ENCODE measurements at places on chromosomes 5 and 9.

DNA sequence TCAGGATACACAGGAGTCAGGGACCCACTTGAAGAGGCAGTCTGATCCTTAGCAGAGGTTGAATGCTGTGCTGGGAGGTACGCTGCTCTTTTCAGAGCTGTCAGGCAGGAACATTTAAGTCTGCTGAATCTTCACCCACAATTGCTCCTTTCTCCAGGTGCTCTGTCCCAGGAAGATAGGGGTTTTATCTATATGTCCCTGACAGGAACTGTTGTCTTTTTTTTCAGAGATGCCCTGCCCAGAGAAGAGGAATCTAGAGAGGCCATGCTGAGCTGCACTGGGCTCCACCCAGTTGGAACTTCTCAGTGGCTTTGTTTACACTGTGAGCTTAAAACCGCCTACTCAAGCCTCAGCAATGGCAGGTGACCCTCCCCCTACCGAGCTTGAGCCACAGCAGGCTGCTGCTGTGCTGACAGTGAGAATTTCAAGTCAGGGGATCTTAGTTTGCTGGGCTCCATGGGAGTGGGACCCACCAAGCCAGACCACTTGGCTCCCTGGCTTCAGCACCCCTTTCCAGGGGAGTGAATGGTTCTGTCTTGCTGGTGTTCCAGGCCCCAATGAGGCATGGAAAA is 169.0 kb downstream of the FBXL17 start:
- peak; percentile 10 for DNase-seq

- no peak for DNase-seq
Observed at GRCh38 chr5:43016217-43016779, 23.8 kb downstream of the ANXA2R start.

GRCh38 chr5:20145240-20145639 is 157.2 kb upstream of the CDH18 start:
- DNase-seq: no peak

DNA sequence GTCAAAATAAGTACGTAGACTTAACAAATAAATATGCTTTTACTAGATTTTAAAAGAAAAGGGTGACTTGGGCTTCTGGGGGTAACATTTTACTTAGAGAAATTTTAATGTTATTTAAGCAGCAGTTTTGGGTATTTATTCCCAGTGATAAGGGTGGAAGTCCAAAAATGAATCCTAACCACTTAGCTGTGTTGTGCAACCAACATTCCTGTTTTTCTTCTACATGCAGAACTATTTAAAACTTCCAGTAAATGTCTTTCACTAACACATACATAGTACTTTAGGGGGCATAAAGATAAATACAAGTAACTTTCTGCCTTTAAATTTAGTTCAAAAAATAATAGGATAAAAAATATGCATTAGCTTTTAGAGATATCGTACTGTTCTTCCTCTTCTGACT is 436.7 kb downstream of the CTNND2 start:
- DNase-seq: no peak

DNA sequence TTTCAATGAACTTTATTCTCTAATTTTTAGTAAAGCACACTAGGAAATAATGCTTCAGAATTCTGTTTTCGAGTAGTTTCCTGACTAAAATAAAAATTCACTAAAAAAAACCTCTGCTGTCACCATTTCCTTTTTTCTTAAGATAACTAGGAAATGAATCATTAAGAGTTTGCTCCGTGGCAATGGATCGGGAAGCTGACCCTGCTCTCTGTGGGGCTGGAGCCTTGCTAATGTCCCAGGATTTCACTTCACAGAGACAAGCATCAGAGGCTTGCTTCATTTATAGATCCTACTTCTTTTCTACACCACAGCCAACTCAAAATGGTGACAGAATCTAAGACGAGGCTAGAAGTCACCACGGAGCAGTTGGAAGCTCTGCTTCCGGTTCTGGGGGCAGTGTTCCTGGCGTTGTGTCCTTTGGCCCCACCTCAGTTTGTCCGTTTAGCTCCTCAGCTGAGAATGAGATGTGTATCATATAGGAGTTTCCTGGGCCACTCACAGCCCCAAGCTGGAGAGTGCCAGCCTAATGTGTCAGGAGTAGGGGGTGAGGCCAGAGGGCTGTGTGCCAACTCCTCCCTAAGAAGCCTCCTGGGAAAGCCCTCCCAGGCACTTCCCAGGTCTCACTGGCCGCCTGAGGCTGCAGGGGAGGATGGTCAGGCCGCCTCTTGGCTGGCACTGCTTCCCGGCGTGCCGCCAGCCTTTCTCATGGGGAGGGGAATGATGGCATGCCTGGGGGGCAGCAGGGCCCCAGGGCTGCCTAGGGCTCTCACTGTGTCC is 19.6 kb downstream of the TENT4A start:
- DNase-seq: peak; percentile 82

DNA sequence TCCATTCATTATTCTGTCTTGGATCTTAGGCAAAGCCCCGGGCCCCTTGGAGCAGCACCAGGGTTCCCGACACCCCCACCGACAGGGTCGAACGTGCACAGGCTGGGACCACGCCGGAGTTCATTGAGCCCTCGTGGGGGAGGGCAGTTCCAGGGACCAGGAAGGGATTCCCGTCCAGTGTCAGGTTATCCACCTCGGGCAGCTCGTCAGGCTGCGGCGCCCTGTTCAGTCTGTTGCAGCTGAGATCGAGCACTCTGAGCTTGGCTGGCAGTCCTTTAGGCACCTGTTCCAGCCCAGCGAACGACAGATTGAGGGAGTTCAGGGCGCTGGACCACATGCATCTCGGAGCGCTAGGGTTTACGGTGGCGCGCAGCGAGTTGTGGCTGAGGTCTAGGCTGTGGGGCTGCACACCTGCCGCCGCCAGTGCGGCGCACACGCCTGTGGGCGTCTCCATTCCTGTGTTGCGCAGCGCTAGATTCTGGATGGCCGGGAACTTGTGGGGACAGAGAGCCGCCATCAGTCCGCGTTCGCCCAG is 1.1 kb downstream of the CD14 start:
- no peak for DNase-seq

DNA sequence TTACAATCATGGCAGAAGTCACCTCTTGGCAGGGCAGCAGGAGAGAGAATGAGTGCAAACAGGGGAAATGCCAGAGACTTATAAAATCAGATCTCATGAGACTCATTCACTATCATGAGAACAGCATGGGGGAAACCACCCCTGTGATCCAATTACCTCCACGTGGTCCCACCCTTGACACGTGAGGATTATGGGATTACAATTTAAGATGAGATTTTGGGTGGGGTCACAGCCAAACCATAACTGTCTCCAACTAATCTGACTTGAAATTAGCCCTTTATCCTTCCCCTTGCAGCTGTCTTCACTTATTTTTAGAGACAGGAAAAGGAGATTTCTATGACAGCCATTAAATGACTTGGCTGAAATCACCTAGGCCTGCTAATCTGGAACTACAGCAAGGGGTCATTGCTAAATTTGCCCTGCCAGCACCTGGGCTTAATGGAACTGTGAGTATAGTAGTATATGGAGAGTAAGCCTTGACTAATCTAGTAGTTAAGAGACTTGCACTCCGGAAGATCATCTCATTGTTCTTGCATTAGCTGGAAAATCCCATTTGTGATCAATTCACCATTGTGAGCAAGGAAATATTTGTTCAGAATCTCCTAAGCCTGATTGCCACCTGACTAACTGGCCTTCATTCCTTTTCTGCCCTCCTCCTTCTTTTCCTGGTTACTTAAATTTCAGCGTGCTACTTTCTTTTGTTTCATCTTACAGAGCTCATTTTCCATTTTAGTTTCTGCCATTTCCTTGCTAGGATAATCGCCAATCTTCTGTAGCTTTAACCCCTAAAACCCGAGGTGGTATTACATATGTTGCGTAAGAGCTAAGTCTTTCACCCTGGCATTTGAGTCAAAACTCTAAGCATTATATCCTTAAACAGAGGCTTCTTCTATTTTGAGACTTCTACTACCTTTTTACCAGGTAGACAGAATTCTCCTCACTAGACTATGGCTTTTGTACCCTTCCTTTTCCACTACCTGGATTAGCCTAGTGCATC is 65.3 kb upstream of the RUSC2 start:
- no peak for DNase-seq

DNA sequence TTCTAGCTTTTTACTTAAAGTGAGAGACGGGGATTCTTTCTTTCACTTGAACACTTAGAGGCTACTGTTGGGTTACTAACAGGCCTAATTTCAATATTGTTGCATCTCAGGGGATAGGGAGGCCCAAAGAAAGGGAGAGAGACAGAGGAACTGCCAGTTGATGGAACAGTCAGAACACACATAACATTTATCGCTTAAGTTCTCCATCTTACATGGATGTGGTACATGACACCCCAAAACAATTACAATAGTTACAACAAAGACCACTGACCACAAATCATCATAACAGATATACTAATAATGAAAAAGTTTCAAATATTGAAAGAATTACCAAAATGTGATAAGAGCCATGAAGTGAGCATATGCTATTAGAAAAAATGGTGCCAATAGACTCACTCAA is 4.3 kb upstream of the RIC1 start:
- no peak for DNase-seq

DNA sequence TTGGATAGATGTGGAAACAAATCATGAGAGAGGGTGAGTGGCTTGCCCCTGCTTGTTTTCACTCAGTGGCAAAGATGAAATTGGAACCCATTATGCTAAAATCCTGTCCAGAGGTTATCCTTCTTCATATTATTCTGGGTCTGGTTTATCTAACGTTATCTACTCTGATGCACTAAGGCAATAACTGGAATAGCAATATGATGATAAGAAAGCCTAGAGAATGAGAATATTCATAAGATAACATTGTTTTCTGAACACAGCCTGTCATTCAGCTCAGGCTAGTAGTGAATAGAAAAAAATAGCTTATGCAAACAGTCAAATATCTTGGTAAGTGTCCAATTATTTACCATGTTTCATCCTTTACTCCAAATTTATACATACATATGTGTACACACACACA is 132.0 kb upstream of the C6 start:
- peak; percentile 87 for DNase-seq

DNA sequence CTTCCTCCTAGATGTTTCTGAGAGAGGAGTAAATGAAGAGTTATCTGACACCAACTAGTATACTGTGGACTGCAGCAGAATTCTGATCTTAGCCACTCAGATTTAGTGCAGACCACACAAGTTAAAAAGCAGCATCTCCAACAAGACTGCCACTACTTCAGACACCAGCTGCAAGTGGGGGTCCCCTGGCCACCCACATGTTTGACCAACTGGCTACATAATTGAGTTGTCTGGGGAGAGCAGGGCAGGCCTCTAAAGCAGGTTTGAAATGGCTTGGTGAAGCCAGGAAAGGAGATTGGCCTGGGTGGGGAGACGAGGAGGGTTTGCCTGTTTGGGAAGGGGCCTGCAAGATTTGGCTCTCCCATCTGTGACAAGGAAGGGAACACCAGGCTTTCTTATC is 40.5 kb upstream of the FAM81B start:
- no peak for DNase-seq

DNA sequence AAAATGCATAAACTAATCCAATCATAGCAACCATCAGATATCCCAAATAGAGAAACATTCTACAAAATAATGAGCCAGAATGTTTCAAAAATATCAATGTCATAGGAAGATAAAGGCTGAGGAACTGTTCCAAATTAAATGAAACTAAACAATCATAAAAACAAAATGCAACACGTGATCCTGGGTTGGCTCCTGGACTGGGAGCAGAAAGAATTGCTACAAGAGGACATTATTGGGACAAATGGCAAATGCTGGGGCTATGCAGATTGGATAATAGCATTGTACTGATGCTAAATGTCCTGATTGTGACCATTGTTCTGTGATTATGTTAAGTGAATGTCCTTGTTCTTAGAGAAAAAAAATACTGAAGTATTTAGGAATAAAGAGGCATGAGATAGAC is 54.2 kb upstream of the AKNA start:
- no peak for DNase-seq

DNA sequence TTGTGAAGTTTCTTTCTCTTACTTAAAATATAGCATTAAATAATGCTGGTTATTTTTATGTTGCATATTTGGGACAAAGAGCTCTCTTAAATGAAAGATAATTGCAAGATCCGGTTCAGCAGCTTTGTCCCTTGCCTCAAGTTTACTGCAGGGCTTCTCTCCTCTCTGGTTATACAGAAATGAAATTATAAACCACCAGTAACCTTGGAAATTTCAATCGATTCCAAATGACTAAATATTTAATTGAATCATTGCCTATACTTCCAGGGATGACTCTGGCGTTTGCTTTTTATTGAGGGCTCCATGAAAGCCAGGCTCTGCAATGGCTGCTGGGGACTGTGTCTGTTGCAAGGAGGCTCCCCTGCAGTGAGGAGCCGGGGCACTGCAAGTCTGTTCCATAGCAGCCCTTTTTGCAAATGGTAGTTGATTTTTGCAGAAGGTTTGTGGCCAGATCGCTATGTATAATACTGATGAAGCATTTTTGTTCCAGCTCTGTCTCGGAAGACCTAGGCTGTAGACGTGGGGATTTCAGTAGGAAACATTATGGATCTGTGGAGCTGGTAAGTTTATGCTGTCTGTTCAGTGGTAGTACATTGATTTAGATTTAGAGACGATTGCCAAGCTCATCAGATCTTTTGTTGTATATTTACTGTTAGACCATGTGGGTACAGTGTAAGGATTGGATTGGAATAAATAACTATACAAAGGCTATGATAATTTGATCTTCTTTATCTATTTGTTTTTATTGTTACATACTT is at the start of gene GARNL3:
TSS of gene GARNL3 (plus strand) at position 313 of the 758 bp plus-strand sequence. CDS start at position 417, 104 bp downstream.
- no peak for DNase-seq

GRCh38 chr5:168592014-168592368 is 12.8 kb upstream of the PANK3 start:
- DNase-seq: peak; percentile 72

DNA sequence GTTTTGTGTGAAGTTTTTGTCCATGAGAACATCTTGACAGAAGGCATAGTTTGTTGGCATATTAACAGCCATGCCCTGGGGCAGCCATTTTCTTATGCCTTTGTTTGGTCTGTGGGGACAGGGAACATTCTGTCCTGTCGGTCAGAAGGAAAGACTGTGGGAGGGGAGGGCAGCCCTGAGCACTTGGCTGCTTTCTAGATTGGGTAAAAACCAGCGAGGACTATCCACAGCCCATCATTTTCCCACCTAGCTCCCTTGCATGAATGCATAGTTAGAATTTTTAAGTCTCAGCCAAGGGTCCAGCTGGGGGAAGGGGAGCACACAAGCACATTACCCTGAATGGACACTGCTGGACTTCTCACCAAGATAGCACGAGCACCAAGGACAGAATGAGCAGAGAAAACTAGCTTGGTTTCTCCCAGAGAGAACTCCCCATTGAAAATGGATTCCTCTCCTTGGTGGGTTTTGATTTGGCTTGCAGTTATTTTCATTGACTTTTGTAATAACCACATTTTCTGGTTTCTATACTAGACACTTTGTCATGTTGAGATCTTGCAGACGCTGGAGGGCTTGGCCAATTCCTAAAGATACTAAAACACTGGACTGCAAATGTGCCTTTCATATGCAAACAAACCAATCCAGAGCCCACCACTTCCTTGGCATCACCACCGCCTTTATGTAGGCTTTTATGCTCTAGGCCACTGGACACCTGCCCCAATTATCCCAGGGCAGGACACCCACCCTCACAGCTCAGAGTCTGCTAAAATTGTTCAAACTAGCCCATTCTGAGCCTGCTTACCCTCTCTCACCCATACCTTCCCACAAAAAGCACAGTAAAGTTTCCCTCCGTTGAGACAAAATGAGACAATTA is 129.9 kb downstream of the BOD1 start:
- no peak for DNase-seq

All from fibroblast of pulmonary artery (primary cell).